ENCODE measurements at places on chromosomes 12 and 14.

GRCh38 chr14:90302529-90303303, 29.0 kb downstream of the NRDE2 start:
- DNase-seq, result no peak

DNA sequence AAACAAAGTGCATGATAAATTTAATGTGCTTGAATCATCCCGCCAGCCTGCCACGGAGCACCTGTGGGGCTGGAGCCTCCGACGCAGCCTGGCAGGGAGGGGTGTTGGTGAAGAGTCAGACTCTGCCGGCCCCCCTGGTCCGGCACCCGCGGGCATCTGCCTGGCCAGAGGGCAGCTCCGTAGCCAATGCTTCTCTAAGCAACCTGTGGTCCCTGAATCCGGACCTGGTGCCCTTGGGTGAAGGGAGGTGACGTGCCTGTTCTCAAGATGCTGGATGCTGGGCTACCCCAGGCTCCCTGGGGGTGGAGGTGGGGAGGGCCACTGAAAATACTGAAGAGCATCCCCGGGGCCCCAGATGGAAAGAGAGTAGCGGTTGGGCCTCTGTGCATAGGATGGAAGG, 158.6 kb upstream of the C14orf180 start:
- DNase-seq, result no peak

DNA sequence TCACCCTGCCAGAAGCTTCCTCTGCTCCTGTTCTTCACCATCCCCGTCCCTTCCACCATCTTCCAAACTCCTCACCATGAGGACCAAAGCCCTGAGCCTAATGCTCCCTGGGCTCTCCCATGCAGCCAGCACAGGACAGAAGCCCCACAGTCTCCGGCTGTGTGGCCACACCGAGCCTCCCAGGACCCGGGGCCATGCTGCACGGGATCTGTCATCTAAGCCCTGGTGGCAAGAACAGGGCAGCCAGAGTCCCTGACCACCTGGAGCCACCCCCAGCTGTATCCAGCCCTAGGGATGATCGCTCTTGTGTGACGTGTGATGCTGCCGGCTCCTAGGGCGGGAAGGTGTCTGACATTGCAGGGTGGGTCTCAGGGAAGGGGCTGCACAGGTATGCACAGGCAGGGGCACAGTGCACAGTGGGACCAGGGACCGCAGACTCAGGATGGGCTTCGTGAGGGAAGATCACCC, 8.1 kb downstream of the TMEM179 start:
- DNase-seq, result no peak

DNA sequence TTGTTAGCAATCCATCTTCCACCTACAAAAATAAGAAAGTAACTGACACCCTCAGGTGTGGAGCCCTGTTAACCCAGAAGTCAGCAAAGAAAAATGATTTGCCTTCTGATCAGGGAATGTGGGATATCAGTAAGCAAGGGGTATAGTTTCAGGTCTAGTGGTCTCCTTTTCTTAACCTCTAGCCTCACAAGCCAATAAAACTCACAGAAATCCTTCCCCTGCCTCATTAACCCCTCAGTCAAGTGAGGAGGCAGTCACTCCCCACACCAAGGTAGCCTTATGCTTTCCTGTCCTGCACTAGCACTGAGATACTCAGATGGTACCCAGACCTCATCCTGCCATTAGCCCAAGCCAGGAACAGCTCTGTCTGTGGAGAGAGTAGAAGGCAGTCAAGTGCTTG, 103.4 kb upstream of the VASH1 start:
- DNase-seq, result no peak

DNA sequence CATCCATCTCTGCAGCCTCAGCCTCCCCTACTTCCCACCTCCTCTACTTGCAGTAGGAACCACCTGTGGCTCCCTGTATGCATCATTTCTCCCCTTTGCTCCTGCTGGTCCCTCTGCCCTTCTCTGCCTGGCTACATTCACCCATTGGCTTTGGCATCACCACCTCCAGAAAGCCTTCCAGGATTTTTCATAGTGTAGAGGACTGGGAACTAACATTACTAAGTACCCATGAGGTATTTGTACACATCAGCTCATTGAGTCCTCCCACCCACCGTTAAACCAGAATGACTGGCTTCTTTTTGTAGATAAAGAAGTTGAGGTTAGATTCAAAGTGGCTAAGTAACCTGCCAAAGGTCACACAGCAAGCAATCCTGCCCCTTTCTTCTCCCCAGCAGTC, 17.1 kb downstream of the SYNE3 start:
- DNase-seq, result no peak

- no peak for DNase-seq
These were observed 11.4 kb upstream of the ATP2A2 start for GRCh38 chr12:110269622-110270124.

DNA sequence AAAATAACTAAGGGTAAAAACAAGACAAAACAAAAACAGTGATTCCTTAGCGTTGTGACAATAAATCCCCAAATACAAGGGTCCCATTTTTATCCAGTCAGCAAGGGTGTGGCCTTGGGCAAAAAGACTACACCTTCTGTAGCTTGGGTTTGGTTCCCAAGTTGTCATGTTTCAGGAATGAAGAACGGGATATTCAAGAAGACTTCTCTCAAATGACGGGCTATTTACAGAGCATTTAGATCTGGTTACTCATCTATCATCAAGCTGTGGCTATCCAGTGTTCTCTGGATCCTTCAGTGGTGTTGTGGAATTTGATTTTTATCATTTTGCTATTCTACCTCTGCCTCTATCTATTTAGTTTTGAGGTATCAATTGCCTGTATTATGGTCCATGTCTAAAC, 219.7 kb downstream of the SLC25A21 start:
- DNase-seq, result no peak

DNA sequence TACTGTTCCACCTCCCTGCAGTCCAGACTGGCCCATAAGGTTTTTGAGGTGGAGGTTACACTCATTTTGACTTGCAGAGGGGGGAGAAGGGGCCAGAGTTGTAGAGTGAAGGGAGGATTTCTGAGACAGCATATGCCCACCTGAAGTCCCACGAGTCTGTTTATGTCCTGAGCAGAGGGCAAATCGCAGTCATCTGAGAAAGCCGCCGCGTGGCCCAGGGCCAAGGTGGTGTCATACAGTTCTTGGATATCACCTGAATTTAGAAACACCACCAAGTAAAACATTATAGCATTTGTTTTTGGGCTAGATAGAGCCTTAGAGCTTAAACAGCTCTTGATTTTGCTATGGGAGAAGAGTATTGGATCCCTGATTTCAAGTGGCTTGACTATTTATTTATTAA, 30.9 kb downstream of the TDG start:
- DNase-seq, result no peak
